ENCODE measurements at places on chromosomes 6 and 20.
A peak's percentile ranks its signal among the peaks of the same experiment; 100 is the strongest.

GRCh38 chr6:106397431-106397830, 36.9 kb downstream of the CRYBG1 start:
- no peak for DNase-seq

GRCh38 chr20:45987108-45987780, 15.2 kb upstream of the ZNF335 start:
- DNase-seq = peak; percentile 77

GRCh38 chr20:22499515-22500166, 84.7 kb downstream of the FOXA2 start:
- no peak for DNase-seq

- no peak for DNase-seq
Observed at GRCh38 chr6:11008821-11009220, 35.3 kb downstream of the ELOVL2 start.

DNA sequence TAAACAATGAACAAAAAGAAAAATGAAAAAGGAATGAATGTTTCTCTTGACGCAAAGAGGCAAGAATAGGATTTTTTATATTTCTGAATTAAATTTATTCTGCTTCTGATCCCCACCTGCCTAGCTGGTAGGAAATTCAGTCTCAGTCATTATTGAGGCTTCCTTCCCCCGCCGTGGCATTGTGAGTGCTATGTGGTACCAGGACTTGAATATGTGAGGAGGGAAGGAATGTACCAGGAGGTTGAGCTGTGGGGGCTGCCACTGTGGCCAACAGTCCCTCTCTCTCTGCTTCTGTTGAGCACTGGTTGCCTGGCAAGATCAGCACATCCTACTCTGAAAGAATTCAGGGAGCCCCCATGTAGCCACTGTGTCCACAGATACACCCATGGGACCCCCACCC, 368.1 kb upstream of the JARID2 start:
- DNase-seq = no peak

DNA sequence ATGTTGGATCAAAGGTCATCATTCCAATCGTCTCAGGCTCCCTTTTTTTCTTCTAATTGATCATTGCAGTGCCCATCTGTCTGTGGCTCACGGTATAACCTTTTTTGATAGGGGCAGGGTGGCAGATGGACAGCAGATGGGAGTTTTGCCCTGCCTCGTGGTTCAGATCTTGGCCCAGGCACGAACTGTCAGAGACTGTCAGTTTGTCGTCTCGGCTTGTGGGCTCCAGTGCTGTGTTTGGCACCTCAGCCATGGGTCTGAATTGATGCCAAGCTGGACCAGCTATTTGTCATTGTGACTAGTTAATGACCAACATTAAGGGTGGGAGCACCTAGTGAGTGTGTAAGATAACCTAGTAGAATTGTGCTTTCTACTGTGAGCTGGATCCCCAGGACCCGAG, 197.6 kb downstream of the PRL start:
- no peak for DNase-seq

GRCh38 chr20:37356387-37356786, 10.4 kb downstream of the SRC start:
- DNase-seq = no peak

- DNase-seq = no peak
Observed at GRCh38 chr6:43588194-43588593, 12.2 kb downstream of the POLH start.

GRCh38 chr6:35626401-35626800, 62.3 kb downstream of the FKBP5 start:
- DNase-seq = no peak

DNA sequence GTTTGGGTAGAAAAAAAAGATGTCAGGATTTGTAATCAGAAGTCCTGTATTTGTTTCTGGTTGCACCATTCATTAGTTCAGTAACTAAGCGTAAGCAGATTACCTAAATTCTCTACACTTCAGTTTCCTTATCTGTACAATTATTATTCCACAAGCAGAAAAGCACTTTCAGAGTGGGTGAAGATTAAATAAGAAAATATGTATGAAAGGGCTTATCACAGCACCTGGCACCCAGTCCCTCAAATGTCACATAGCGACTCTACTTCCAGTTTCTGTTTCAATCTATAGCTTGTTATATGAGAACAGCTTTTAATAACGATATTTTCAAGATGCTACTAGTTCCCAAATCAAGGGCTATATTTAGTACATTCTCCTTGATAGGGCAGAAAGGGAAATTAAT, 31.4 kb downstream of the RGS17 start:
- DNase-seq = no peak

DNA sequence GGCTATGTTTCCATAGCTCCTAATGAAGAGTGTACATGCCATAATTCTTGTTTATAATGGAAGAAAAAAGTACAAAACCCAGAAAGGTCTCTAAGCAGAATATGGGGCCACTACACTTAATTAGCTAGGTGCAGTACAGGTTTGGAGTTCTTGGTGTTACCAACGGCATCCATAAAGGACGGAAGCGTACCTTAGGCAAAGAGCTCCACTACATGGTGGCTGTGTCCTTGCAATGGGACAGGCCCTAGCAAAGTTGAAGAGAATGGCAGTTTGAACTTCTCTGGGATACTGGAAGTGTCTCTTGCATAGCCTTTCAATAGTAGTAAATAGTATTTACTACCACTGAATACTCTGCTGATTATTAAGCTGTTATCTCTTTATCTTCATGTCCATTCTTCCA, 371.7 kb upstream of the MMS22L start:
- DNase-seq = no peak

DNA sequence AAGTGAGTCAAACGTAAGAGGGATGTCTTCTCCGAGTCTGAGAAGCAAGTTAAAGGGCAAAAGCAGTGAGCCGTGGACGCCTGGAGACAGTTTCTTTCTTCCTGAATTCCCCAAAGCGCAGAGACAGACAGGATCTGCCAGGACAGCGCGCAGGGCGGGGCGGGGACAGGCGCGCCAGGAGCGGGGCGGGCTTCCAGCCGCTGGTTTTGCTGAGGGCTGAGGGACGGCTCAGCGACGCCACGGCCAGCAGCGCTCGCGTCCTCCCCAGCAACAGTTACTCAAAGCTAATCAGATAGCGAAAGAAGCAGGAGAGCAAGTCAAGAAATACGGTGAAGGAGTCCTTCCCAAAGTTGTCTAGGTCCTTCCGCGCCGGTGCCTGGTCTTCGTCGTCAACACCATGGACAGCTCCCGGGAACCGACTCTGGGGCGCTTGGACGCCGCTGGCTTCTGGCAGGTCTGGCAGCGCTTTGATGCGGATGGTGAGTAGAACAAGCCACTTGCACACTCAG, at the start of gene SCGN:
Gene SCGN (plus strand): TSS at position 209 of the 509 bp plus-strand sequence. CDS start 189 bp downstream, at position 398.
- peak; percentile 68 for DNase-seq

DNA sequence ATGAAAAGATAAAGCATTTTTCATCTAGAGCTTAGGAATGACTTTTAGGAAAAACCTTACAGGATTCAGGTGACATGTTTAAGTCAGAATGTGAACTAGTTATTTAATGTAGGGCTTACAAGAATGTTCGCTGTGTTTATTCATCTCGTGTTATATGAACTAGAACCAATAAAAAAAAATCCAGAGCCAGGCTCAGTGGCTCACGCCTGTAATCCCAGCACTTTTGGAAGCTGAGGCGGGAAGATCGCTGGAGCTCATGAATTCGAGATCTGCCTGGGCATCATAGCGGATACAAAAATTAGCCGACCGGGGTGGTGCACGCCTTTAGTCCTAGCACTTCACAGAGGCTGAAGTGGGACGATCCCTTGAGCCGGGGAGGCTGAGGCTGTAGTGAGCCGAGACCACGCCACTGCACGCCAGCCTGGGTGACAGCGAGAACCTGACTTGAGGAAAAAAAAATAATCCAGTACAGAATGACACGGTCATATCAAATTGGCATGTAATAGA, 46.3 kb downstream of the OR2B2 start:
- DNase-seq = no peak

- no peak for DNase-seq
Observed at GRCh38 chr6:11228935-11229654, 3.4 kb downstream of the NEDD9 start.

- DNase-seq = no peak
Observed at GRCh38 chr6:11964729-11965335, 47.3 kb upstream of the HIVEP1 start.

DNA sequence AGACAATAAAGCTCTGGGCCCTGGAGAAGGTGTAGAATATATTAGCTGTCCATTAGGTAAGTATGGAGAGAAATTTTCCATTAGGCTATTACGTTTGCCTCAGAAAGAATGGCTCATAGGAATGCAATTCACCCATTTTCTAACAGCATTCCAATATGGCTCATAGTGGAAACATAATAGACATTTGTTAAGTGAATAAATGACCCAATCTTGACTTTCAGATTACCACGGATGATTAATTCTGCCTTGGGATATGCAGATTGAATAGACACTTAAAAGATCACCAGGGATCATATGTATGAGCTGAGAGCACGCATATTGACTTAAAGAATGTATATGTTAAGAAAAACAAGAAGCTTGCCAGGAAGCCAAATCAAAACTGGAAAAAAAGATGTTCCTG, 209.1 kb upstream of the CDYL start:
- DNase-seq = no peak

GRCh38 chr20:50743087-50743486, 11.7 kb downstream of the PARD6B start:
- DNase-seq = no peak

DNA sequence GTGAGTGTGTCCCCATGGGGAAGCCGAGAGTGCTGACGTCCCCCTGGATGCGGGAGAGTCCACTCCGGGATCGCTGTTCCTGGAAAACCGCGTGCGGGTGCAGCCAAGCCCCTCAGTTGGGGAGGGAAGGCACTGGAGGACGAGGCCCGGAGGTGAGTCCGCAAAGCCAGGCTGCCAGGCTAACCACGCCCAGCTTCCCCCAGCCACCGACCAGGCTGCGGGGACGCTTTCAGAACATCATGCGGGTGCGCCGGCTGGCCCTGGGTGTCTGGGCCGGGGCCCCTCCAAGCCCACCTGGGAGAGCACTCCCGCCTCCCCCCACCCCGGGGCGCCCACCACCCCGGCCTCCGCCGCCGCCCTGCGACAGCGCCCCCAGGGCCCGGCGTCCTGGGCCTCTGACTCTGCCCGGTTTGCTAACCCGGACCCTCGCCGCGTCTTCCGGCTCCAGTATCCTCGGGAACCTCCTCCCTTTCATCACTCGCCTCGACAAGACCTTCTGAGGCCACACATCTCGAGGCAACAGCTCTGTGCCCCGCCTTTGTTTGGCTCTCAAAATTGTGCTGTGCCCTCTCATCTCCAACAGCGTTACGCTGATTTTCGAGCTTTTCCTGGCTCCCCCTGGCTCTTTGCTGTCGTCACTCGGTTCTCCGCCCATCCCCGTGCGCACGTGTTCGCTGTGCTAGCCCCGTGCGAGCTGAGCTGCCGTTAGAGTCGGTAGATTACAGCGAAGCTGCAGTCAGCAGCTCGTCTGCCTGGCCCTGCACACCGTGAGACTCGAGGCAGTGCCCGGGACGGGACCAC, 47.1 kb upstream of the ENTPD6 start:
- DNase-seq = peak; percentile 83

GRCh38 chr6:7825986-7826385, 84.6 kb downstream of the TXNDC5 start:
- no peak for DNase-seq

DNA sequence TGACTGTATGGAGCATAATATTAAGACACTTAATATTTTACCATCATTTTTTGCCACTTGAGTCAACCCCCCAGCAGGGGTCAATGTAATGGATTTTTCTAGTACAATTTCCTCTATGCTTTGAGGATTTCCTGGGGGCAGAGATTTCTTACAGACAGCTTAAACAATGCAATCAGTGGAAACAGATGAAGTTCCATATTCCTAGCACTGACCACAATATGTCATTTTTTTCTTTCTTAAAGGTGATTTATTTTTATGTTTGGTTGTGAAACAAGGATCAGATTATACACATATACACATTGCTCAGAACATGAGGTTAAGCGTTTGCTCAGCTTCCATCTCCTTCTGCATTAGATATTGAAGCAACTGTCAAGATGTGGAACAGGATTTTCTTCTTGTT, 82.0 kb upstream of the ID4 start:
- DNase-seq = no peak

GRCh38 chr20:58710481-58711265, 18.1 kb downstream of the NPEPL1 start:
- peak; percentile 22 for DNase-seq

DNA sequence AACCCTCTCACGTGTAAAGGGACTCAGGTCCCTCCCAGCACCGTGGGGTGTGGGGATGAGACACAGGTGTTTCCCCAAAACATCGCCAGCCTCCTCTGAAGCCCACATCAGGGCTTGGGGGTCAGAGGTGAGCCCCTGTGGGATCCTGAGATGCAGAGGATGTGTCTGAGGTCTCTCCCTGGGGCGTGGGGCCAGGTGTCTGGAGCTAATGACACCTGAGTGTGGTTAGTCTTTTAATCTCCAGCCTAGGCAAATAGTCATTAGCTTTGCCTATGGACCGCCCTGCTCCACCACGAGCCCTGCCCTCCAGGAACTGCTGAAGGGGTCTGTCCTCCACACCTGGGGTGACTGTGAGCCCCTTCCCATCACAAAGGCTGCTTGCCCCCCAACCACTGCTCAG, 1.7 kb downstream of the SRMS start:
- no peak for DNase-seq

DNA sequence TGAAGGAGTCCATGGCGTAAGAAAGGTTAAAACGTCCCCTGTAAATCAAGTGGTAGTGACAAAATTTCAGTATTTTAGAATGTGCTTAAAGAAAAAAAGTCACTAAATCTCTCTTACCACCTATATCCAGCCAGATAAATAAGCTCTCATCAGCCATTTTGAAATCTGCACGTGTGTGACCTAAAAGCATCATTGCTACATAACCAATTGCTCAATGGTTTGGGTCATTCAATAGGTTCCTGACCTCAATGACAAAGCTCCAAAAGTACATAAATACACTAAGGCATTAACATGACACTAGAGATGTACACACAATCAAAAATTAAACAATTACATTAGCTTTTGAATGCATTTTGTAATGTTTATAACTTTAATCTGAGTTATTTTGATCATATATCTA, 272.4 kb downstream of the GMDS start:
- no peak for DNase-seq

DNA sequence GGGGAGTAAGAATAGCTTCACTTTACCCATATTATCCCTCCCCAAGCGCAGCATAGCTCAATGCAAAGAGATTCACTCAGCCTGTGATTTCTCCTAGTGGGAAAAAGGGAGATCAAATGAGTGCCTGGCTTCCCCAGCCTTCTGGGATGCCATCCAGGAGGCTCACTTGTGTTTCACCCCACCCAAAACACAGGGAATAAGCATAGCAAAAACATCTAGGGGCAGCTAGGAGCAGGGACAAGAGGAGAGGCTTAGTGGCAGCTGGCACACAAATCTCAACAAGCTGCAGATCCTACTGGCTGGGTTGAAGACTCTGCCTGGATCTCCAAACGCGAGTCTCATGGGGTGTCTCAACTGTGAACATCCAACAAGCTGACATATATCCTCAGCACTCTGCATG, 715.8 kb downstream of the RNF144B start:
- no peak for DNase-seq

GRCh38 chr6:97674802-97675201, 391.8 kb upstream of the MMS22L start:
- DNase-seq = no peak

GRCh38 chr20:10761232-10761631, 87.4 kb upstream of the JAG1 start:
- no peak for DNase-seq

Data from ovary (tissue), 10 donors.